ENCODE measurements at places on chromosomes 2 and 18. TPM values are rescaled to one million over a fixed set of nuclear protein-coding genes. Genes with fewer than 3 reads are reported as not detected.

The XPO1 gene
- total RNA-seq, result 206 TPM

The AKAIN1 gene
- total RNA-seq, result not detected

The ALLC gene
- total RNA-seq, result not detected

The IL36RN gene
- not detected for total RNA-seq

The PXDN gene
- 98.5 TPM for total RNA-seq

The SERPINB7 gene
- 8.9 TPM for total RNA-seq

The ASB18 gene
- not detected for total RNA-seq

The ADAM23 gene
- total RNA-seq, result 4.9 TPM

The COL4A3 gene
- not detected for total RNA-seq

The NCOA1 gene
- total RNA-seq, result 15.1 TPM

The CAPG gene
- total RNA-seq, result 659 TPM

The SLC16A14 gene
- total RNA-seq, result not detected

The MC5R gene
- total RNA-seq, result 6.7 TPM

The TEKT4 gene
- not detected for total RNA-seq

The OXER1 gene
- total RNA-seq, result not detected

The DYSF gene
- total RNA-seq, result 13.6 TPM

DNA sequence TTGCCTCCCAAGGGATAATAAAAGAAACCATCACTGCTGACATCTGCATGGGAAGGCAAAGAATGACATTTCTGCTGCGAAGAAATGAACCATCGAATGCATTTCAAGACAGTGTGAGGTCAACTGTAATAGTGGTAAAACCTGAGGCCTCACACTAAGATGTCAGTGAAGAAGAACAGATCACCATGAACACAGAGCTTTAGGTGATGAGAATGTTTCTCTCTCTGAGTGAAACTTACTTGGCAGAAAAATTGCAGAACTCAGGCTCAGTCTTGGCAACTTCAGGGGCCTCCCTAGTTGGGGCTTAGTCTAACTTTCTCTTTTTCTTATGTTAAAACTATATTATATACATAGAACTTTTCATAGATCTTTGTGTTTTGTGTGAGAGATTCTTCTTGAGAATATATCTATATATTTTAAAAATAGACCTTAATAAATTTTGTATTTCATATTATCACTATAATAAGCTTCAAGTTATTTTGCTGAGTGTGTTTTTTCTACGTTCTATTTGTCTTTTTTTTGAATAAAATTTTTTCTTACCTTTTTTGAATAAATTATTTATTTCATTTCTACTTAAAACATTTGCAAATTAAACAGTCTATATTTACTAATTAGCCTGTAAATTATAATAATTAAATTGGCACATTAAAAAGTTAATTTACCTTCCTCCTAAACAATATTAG, 427.5 kb upstream of the TRIB2 start:
- DNase-seq, result no peak

GRCh38 chr2:191601060-191601459, 76.9 kb upstream of the NABP1 start:
- no peak for DNase-seq

DNA sequence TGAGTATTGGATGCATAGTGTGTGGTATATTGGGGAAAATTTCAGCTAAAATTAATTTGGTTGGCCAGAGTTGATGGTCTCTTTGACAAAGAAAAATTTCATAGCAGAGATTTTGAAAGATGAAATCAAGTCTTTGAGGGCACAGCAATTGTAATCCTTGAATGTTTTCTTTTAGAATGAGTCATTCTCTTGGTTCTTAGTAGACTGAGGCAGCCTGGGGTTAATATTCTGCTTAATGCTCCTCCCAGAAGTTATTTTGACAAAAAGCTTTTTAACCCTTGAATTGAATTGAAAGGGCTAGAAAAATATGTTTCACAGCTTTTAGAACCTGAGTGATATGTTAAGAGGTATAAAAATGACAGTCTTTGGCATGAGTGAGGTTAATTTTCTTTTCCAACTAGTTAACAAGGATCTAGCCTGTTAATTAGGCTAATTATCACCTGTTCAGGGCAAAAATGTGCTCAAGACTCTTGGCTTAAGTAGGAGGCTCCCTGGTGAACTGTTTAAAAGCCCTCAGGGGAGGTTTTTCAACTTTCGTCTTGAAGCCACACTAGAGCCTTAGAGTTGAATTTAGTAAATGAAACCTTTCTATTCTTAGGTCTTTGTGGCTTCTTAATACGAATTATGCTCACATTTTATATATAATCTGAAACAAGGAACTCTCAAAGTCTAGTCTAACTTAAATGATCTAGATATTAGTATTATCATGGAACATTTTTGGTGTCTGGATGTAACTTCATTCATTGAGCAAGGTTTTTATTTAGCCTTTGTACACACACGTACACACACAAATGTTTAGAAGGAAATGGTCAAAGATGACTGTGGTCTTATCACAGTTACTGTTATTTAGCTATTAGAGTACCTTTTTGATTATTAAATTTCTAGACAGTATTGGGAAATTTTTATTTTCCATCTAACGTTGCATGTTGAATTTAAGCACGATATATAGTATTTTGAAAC, 272.5 kb downstream of the ZNF407 start:
- DNase-seq, result no peak

DNA sequence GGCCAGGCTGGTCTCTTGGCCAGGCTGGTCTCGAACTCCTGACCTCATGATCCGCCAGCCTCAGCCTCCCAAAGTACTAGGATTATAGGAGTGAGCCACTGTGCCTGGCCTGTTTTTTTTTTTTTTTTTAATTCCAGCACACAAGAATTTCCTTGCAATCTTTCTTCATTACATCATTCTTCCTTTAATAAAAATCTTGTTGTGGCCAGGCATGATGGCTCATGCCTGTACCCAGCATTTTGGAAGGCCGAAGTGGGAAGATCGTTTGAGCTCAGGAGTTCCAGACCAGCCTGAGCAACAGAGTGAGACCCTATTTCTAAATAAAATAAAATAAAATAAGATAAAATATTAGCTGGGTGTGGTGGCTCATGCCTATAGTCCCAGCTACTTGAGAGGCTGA, 21.4 kb upstream of the PLEKHM3 start:
- DNase-seq, result no peak

- DNase-seq, result no peak
These were observed 426.1 kb downstream of the PARD3B start for GRCh38 chr2:204971206-204971907.

- DNase-seq, result no peak
These were observed 77.4 kb downstream of the NAB1 start for GRCh38 chr2:190726255-190726654.

GRCh38 chr18:41767960-41768359, 187.1 kb upstream of the PIK3C3 start:
- peak; percentile 76 for DNase-seq

DNA sequence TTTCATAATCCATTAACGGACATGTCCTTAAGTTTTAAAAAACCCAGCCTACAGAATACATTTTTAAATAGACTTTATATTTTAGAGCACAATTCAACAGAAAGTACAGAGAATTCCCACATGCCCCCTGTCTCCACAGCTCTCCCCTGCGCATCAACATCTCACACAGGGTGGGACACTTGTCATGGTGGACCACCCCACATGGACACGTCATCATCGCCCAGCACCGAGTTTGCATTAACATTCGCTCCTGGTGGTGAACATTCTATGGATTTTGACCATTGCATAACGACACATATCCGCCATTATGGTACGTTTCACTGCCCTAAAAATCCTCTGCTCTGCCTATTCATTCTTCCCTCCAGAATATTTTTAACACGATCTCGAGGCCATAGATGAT, 1.1 kb upstream of the KCNF1 start:
- DNase-seq, result no peak

DNA sequence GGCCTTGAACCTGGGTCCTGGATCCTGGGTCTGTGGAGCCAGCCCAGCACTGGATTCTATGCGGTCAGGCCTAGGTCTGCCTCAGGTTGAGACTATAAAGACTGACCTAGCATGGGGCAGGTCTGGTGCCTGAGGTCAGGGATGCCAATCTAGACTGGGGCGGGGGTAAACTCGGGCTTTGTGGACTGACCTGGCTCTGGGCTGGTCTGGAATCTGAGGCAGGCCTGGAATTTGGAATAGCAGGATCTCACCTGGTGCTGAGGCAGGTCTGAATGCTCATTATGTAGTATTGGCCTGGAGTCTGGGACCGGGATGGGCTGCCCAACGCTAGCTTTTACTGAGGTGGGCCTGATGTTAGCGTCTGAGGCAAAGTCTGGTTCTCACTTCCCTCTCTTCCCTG, 256.0 kb downstream of the KIAA1328 start:
- DNase-seq, result no peak

GRCh38 chr2:63845866-63846265, 4.2 kb downstream of the UGP2 start:
- DNase-seq, result no peak

DNA sequence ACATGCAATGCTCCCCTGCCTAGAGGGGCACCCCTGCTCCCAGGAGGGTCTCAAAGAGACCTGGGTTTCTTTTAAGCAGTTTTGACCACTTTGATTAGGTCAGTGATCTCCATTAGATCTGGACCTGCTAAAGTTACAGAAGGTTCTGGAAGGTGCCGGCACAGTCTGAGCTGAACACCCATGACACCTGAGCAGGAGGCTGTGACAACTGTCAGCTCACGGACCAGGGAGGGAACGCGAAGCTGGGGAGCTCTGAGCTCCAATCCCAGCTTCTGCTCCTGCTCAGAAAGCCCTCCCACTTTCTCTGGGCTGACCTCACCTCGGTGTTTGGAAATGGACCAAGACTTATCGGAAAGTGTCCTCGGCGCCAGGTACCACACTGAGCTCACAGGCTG, 113.8 kb downstream of the NFATC1 start:
- DNase-seq, result no peak

DNA sequence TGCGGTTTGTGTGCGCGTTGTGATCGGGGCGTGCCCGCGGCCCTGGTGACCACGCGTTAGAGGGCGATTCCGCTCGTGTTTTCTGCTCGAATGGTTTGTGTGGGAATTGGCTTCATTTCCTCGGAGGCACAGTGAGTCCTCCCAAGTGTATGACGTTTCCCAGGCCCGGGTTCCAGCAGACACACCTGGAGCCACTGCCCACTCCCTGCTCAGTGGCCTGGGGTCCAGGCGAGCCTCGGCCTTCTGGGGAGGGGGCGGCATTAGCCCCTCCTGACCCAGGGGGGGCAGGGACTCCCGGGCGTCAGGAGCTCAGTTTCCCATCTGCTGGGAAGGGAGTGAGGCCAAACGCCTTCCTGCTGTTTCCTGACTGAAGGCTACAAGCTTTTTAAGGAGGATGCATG, 92.1 kb downstream of the NFATC1 start:
- no peak for DNase-seq

GRCh38 chr2:86695053-86695691, 24.9 kb upstream of the RMND5A start:
- DNase-seq, result peak; percentile 92

- no peak for DNase-seq
These were observed 21.6 kb upstream of the AGFG1 start for GRCh38 chr2:227450311-227450841.

DNA sequence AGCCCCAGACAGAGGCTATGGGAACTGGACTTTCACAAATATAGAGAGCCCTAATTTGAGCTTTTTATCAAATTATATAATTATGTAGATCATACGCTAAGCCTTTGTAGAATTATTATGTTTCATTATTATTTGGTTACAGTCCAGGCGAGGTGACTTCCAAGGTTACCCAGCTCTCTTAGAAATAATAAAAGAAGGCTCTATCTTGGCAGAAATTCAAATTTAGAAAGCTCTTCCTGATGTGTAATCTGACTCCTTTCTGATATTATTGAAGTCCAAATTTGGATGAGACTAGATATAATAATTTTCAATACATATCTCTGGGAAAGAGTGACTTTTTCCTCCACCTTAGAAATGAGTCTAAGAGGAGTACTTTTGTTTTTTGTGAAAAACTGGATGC, 4.8 kb upstream of the SLC38A11 start:
- no peak for DNase-seq

Data from A172 (cell line).